ENCODE measurements at places on chromosomes 3 and 15. TPM values are rescaled to one million over a fixed set of nuclear protein-coding genes. Genes with fewer than 3 reads are reported as not detected.

DNA sequence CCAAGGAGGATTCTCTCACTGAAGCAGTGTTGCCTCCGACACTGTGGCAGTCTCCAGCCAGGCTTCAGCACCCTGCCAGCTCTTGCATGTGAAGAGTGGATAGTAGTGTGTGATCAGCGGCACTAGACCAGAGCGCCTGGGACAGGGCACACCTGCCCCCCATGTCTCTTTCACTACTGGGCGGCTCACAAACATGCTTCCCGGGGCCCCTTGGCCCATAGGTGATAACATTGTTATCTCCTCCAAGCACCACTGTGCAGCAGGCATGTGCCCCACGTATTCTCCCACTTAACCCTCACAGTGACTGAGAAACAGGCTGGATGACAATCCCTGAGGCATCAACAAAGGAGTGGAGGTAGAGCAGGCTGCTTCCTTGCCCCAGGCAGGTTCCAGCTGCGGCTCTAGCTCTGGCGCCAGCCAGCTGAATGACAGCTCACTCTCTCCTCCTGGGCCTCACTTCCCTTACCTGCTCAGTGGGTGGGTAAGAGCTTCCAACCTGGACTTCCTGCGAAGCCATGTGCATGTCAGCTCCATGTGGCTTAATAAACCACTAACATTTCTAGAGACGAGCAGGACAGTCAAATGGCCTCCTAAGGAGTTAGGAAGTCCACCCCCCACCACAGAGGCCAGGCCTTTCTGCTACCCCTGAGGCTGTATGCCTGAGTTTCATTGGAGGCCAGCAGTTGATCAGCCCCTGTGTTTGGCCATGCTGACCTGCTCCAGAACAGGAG, 37.8 kb downstream of the KLF13 start:
- no peak for DNase-seq

GRCh38 chr3:189570916-189571315, 60.3 kb upstream of the TP63 start:
- no peak for DNase-seq

DNA sequence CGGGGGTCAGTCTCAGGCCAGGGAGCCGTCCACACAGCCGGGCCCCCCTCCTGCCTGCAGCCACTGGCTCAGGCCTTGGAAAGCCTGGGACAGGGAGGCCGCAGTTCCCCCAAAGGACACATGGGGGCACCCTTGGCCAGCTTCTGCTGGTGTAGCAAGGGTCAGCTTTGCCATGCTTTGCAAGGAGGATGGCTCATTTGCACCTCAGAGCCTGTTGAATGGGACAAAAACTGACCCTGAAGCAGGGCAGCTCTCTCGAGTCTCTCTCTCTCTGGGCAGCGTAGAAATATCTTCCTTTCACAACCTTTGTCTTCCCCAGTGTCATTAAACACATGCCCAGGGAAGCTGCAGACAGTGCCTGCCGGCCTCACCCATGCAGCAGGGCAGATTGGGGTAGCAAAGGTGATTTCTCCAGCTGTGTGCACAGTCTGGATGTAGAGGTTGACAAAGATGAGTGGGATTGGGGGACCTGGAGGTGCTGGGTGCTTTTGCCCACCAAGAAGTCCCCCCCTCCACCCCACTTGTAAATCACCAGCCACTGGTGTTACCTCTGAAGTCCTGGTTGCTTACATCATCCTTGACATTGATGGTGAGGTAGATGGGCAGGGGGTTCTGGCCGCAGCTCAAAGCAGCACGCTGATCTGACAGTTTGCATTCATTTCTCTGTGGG, 17.4 kb upstream of the EHD4 start:
- DNase-seq: peak; percentile 97

DNA sequence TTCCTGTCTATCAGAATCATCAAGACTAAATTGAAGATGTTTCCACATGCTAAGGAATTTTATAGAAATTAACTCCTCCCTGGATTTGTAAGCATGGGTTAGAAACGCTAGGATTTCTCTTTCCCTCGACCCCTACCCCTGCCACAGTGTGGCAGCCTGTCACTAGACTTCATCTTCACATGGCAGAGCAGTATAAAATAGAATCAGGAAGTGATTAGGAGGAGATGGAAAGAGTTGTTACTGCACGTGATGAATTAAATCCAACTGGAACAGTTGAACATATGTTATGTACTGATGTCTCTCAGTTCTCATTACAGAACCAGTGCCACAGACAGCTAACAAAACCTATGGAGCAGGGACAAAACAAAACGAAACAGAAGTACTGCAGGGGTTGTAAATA, 130.0 kb upstream of the BNIP2 start:
- no peak for DNase-seq

DNA sequence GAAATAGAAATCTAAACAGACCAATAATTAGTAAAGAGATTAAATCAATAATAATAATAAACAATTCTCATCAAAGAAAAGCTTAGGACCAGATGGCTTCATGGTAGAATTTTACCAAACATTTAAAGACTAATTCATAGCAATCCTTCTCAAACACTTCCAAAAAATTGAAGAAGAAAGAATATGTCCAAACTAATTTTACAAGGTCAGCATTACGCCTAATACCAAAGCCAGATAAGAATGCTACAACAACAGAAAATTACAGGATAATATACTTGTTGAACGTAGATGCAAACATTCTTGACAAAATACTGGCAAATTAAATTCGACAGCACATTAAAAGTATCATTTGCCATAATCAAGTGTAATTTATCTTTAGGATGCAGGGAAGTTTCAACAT, 36.1 kb upstream of the CADM2 start:
- DNase-seq: no peak

DNA sequence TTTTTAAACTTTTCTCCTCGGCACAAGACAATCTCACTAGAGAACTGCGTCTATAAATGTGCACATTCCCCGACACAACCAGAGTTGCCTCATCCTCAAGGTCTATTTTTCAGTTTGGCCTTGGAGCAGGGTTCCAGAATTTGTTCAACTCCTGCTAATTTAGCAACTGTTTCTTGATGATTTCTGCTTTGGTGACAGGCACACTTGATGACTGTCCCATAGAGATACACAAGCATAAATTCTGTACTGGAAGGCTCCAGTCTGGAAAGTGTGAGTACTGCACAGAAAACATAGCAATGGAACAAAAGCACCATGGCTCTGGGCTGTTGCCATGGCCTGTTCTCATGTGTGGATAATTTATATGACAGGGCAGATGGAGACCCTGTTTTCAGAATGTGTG, 379.6 kb upstream of the PDZRN3 start:
- no peak for DNase-seq

DNA sequence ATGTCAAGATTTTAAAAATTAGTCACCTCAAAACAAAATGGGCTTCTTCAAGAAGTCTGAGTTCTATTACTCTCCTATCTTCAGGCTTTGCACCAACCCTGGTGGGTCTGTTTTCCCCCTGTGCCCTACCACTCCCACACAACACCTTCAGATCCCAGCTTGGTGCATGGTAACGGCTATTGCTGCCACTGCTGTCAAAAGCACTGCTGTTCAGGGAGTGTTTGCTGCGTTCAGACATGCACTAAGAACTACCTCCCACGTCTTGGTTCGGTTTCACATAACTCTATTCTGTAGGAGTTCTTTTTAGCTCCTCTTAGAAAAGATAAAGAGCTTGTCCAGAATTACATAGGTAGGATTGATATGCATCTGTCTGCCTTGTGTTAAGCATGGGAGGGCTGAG, 799.2 kb downstream of the NR2F2 start:
- DNase-seq: no peak

DNA sequence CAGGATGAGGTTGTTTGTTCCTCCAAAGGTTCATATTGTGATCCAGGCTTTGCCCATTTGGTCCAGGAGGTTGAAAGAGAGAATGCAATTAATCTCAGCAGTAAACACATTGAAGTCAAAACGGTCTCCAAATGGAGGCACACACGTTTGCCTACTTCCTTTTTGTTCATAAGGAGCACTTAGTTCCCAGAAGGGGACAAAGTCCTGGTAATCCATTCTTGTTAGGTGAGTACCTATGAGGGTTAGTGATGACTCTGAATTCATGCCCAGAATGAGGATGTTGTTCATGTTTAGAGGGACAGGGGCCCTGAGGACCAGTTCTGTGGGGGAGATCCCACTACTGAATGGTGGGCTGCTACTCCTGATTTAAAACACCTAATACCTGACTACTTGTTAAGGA, 177.7 kb downstream of the ALDH1A2 start:
- no peak for DNase-seq

GRCh38 chr15:31869686-31870307, 160.5 kb upstream of the CHRNA7 start:
- peak; percentile 43 for DNase-seq

GRCh38 chr3:58059349-58060321, 51.4 kb downstream of the FLNB start:
- DNase-seq: no peak

DNA sequence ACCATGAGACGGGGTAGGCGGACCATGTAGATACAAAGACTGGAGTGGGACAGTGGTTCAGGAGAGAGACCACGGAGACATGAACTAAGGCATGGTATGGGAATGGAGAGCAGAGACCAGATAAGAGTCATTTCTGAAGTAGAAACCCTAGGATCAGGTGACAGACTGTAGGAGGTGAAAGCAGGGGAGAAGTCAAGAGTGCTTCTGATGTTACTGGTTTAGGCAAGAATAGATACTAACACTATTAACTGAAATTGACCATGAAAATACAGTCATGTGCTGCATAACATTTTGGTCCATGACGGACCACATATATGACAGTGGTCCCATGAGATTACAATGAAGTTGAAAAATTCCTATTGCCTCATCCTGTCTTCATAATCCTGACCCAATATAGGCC, 41.7 kb downstream of the RASGRP1 start:
- no peak for DNase-seq

DNA sequence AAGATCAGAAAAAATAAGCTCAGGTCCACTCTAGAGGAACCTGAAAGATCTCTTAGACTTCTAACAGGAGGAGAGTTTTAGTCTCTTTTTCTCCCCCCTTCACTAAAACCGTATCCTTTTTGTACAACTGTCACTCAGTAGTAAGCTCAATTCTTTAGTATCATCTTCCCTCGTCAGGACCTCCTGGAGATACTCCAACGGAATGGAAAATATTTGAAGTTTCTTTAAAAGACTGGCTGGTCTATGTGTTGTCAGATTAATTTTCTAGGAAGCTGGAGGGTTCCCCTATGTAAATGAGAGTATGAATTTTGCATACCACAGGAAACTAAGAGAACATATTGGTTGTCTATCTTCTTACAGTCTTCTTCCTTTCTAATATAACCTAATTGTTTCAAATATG, 747.7 kb upstream of the CBLB start:
- DNase-seq: no peak

- no peak for DNase-seq
Measured at GRCh38 chr3:50251220-50251619, 15.2 kb downstream of the GNAI2 start.

GRCh38 chr3:16332904-16333426, 68.0 kb downstream of the OXNAD1 start:
- no peak for DNase-seq

DNA sequence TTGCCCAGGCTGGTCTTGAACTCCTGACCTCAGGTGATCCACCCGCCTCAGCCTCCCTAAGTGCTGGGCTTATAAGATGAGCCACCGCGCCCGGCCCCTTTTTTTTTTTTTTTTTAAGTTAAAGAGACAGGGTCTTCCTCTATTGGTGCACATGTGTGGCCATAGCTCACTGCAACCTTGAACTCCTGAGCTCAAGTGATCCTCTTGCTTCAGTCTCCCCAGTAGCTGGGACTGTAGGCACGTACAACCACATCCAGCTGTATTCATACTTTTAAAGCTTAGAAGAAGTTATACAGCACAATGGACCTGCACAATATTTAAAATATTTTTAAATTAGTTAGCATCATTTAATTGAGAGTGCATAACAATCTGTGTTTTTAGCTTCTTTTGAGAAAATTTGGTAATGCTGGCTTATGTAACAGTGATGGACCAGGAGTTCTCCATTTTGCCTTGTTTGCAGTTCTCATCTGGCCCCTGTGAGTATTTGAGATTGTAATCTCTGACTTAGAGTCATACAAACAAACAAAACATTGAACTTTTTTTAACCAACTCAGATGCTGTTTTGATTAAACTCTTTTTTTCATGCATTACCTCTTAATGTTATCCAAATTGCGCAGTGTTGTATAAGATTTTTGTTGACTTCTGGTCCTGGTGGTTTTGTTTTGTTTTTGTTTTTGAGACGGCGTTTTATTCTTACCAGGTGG, 33.0 kb downstream of the CHD2 start:
- no peak for DNase-seq

- peak; percentile 64 for DNase-seq
Measured at GRCh38 chr3:18111796-18112232, 313.3 kb downstream of the SATB1 start.

DNA sequence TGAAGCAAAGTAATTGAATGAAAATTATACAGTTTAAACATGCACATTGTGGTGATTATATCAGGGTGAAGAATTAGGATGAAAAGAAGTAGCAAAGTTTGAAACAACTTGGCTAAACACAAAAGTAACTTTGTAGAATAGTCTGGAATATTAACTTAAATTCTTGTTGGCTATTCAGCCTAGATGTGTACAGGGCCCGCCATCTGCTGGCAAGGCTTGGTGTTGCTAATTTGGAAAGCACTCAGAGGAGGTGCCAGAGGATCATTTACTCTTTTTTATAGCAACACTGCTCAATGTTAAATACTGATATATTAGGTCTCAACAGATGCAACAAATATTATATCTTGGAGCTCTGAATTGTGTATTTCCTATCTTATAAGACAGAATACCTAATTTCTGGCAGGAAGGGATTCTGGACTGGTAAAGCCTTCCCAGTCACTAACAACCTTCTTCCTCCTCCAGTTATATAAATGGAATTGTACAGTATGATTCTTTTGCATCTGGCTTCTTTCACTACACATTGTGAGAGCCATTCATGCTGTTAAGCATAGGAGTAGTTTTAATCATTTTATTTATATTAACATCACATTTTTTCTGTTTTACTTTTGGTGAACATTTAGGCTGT, 36.1 kb downstream of the TTC23 start:
- DNase-seq: peak; percentile 86

- DNase-seq: no peak
Measured at GRCh38 chr3:171901615-171902312, 58.6 kb downstream of the TMEM212 start.

EXOSC7 gene
- total RNA-seq: 30.9 TPM

IP6K1 gene
- 44.6 TPM for total RNA-seq

LRTM1 gene
- not detected for total RNA-seq

SLC2A2 gene
- total RNA-seq: not detected

C2CD4B gene
- not detected for total RNA-seq

TM4SF1 gene
- total RNA-seq: not detected
